ENCODE measurements at places on chromosomes 2 and 18.

DNA sequence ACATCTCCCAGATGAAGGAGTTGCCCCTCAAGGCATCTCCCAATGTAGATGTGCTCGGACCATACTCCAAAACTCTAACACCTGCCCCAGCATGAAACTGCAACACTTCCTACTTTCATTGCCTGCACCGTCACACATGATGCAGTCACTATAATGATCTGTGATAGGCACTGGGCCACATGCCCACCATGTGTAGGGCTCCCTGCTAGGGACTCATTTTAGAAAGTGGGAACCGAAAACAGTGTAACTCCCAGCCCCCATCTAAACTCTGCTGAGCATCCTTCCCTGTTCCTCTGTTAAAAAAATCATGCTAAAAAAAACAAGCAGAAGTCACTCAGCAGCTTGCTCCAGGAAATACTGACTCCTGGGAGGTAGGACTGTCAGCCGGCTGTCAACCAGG is 496.1 kb upstream of the RAB6C start:
- DNase-seq: no peak

DNA sequence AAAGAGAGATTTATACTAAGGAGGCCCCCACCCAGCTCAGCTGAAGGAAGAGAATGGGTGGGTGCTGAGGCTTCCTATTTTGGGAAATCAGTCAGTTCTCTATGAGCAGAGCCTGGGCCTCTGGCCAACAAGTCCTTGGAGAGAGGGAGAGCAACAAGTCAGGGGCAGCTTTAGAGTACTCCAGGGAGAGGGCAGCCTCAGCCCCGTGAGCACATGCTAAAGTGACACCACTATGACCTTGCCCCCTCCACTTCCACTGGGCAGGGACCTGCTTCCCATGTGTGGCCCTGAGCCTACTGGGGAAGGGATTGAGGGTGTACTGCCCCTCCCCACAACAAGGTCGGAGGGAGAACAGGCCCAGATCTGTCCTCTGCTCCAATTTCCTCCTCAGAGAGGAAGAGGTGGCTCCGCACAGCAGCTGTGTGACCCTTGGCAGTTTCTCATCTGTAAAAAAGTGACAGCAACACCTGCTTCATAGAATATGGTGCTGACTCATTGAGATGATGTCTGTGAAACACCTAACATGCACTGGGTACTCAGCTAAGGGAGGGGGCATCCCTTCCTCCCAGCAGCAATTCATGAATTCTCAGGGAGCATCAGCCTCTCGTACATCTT is 72.9 kb downstream of the CLHC1 start:
- no peak for DNase-seq

- peak; percentile 16 for DNase-seq
These were observed 27.9 kb upstream of the ASNSD1 start for GRCh38 chr2:189633392-189633811.

GRCh38 chr18:57801761-57802212 is 1.3 kb downstream of the ATP8B1 start:
- no peak for DNase-seq

- no peak for DNase-seq
These were observed 171.9 kb downstream of the ARHGAP28 start for GRCh38 chr18:6901286-6901926.

GRCh38 chr2:237616734-237617586 is 10.4 kb upstream of the LRRFIP1 start:
- no peak for DNase-seq

DNA sequence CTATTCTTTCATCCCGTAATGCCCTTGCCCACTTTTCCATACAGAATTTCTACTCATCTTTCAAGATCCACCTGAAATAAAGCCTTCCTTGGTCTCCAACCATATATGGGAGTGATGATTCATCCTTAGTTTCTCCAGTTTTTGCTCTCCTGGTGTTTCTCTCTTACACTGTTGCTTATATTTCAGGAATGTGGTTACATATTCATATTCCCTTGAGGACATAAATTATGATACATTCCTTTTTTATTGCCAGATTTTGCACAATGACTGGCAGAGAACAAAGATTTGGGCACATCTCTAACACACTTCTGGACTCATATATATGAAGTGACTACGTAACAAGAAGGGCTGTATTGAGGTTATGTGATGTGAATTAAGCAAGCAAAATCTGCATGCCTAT is 1573.4 kb upstream of the NXPH2 start:
- DNase-seq: no peak

DNA sequence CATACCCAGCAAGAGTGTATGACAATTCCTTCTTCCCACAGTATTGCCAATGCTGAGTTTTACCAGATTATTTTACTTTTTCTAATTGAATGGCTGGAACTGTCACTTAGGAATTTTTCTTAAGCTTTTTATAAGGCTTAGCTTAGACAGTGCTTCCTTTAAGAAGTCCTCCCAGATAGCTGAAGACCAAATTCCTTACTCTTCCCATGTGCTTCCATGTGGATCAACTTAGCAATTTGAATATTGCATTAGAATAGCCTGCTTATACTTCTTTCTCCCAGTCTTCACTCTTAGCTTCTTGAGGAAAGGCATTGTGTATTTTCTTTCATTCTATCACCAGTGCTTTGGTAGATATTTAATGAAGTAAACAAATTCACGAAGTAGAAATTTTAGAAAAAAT is 1144.4 kb downstream of the LRP1B start:
- DNase-seq: no peak

GRCh38 chr2:131011486-131011885 is 81.8 kb downstream of the FAM168B start:
- no peak for DNase-seq

DNA sequence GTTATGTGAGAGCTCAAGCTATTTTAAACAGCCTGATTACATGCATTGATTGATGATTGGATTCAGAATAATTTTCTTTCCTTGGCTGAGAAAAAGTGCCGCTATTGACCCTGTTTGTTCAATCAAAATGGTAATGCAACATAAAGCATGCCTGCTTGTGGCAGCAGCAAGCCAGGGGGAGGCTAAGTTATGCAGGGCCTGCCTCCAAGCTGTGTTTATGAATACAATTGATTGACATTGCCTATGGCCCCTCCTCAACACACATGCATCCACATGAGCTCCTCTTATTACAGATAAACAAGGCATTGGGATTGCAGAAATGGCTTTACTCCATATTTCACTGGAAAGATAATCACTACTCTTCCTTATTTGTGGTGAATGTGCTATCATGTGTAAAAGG is 395.6 kb downstream of the TDRD15 start:
- DNase-seq: no peak

DNA sequence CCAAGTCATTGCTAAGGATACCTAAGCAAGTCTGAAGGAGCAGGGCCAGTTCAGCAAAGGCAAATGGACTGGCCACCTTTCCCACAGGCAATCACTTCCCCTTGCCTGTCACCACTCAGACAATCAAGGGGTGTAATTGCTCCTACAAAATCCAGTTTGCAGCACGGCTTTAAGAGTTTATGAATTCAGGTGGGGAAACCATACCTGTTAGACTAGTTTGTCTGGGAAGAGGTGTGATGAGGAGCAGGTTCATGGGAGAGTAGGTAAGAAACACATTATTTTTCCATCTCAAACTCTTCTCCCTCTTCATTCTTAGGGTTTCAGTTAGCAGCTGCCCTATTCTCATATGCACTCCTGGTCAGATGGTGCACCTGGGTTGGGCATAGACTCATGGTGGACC is 102.5 kb downstream of the EVA1A start:
- no peak for DNase-seq

GRCh38 chr2:200013906-200014305 is 58.5 kb downstream of the MAIP1 start:
- DNase-seq: no peak

DNA sequence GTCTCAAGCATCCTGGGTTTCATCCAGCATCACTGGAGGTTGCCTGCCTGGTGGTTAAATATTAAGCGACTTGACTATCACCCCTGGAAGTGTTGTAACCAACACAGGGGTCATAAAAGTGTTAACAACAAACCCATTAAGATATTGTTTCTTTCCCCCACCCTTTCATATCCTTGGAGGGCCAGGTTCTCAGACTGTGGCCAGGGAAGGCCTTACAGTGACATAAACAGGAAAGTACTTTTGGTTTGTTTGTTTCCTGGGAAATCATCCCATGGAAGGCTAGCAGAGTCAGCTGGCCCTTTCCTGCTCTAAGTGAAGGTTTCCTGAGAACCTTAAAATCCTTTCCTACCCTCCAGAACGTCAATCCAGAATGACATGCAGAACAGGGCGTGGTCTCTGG is 160.9 kb downstream of the CLIP4 start:
- DNase-seq: no peak

DNA sequence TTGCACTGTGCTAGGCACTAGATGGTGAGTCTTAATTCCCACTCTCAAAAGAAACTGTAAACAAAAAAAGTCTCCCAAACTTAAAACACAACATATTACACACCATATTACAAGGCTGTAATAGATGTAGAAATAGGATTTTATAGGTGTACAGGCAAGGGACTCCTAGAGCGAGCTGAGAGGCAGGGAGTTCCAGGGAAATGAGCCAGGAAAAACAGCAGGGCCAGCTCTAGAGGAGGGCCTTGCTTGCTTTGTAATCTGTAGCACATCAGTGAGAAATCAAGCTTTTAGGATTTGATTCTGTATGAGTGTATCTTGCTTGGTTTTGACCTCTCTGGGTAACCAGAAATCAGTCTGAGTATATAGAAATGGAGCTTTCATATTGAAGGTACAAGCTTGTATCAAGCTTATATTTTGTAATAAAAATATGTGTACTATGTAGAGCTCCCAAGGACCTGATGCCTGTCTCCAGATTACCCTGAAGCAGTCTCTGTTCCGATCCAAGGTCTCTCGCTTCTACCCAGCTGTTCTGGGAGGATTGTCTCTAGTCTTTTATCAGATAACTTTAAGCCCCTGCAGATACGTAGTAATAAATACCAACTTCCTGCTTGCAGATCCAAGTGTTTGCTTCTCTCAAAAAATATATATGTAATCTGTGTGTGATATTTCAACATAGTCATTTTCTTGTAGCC is 73.0 kb downstream of the MYO1B start:
- DNase-seq: no peak

GRCh38 chr2:96824079-96824870 is 8.2 kb downstream of the CNNM3 start:
- DNase-seq: no peak

DNA sequence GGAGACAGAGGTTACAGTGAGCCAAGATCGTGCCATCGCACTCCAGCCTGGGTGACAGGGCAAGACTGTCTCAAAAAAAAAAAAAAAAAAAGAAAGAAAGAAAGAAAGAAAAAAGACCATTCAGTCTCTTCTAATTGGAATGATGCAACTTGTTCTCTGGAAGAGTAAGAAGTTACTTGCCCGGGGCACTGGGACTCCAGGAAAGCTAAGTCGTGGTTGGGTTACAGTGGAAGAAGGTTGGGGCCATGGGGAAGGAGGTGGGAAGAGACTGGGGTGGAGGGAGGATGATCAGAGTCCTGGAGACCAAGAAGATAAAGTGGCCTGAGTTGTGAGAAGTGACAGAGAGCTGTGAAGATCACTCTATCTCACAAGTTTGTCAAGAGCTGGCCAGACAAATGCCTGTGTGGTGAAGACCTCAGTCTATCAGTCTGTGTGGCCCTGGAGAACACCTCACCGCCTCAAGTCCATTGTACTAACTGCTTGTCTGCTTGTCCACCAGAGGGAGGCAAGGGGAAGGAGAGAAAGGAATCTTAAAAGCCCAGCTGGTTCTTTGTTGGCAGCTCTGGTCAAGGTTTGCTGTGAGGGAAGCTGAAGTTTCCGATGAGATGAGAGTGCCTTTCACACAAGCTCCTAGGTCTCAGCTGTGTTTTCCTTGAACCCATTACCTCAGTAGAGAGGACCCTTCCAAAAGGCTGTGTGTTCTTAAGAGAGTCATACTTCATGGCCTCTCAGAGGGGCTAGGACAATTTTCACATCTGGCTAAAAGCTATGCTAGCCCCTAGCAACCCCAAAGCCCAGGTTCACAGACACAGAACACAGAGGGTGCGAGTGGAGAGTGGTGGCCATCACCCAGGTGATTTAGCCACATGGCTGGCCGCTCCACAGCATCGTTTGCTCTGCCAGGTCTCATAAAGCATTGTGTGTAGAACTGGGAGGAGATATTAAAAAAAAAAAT is 72.0 kb upstream of the TMEM178A start:
- DNase-seq: peak; percentile 7

- no peak for DNase-seq
These were observed 117.2 kb downstream of the TSN start for GRCh38 chr2:121872651-121873050.

GRCh38 chr2:235793163-235793752 is 299.4 kb downstream of the AGAP1 start:
- no peak for DNase-seq

GRCh38 chr2:121246704-121247255 is 38.2 kb downstream of the TFCP2L1 start:
- DNase-seq: no peak

DNA sequence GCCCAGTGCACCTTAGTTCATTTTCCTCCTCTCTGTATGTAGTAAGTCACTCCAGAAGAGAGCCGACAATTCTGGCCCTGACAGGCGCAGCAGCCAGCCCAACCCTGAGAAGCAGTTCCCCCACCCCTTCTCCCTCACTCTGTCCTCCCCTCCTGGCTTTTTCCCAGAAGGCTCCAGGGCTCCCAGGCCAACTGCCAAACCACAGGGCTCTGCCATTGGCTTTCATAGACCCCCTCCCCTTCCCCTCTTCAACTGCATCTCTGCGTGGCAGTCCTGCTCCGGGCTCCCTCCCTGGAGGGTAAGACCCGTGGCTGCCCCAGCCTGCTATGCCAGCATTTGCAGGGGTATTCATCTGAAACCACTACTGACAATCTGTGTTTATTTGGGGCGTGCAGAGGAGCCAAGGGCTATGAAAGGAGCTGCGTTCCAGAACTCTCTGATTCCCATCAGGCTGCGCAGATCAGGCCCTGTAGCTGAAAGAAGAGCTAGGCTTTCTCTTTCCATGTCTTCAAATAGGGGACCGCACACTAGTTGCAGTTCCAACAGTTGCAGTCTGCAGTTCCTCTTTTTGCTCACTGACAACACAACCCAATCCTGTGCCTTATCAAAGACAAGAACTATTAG is 388.6 kb upstream of the TNP1 start:
- peak; percentile 58 for DNase-seq

DNA sequence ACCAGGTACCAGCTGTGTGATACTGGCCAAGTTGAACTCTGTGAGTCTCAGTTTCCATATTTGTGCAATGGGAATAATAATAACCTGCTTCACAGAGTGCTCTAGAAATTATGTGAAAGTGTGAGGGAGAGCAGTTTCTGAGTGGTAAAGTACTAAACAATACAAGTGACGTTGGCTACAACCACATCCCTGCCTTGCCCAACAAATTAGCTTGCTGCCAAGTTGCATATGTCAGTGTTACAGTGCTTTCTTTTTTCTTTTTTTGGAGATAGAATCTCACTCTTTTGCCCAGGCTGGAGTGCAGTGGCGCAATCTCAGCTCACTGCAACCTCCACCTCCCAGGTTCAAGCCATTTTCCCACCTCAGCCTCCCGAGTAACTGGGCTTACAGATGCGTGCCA is 533.6 kb upstream of the MEX3C start:
- DNase-seq: no peak

- DNase-seq: no peak
These were observed 22.7 kb downstream of the MGAT5 start for GRCh38 chr2:134276381-134277172.
